ENCODE measurements at places on chromosomes 4 and X. TPM values are rescaled to one million over a fixed set of nuclear protein-coding genes. Genes with fewer than 3 reads are reported as not detected.

DNA sequence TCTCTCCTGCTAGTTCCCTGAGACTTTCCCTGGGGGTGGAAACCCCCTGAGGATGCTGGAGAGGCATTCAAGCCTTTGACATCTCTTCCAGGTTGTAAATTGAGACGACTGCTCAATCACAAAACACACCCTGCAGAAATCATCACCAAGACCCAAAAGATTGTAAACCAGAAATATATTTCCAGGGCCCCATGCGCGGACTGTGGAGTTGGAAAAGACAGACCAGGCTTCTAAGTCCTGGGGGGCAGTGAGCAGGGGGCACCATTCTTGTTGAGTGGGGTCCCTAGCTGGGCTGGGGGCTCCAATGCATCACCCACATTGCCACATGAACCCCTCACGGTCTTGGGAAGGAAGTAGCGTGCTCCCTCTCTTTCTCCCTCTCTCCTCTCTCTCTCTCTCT is 87.9 kb upstream of the C4orf50 start:
- DNase-seq, result no peak

GRCh38 chrX:113962343-113962742 is 621.5 kb upstream of the HTR2C start:
- DNase-seq, result no peak

DNA sequence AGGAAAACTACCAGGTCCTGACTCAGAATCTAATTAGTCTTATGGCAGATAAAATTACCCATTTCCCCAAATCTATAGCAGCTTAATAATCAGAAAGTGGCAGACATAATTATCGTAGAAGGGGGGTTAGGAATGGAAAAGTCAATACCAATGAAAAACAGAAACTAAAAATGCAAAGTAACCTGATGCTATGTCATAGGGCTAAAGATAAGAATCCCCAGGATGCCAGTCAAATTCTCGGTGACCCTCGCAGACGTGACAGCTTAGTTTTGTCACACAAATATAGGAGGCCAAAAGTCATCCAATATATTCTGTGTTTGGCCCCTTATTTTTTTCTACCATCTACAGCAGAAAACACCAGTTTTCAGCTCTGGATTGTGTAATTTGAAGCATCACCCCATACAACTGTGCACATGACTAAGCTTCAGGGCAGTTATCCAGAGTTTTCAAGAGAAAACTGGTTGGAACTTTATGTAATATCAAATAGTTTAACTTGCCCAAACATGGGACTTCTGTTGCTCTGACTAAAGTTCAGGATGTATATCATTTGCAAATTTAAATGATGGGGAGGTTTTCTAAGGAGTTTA is 30.9 kb downstream of the RASSF6 start:
- DNase-seq, result no peak

RHOXF2 gene
- not detected for total RNA-seq

DNA sequence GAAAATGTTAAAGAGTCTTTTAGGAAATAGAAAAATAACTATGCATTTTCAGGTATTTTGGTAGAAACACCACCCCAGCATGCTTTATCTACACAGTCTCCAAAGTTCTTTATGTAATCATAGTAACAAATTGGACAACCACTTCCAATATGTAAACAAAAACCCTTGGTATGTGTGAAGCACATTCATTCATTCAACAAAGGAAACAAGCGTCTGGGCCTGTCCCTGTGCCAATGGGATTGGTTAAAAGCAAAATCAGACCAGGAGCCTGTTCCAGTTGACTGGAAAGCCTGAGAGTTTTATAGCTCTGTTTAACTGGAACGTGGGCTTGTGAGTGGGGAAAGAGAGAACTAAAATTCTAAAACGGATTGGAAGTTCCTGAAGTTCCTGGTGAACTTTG is 41.3 kb upstream of the TENM3 start:
- DNase-seq, result no peak

Data from H9 (cell line).